ENCODE measurements at places on chromosomes 12 and 14.
A peak's percentile ranks its signal among the peaks of the same experiment; 100 is the strongest.

GRCh38 chr12:131132118-131132892 is 178.6 kb downstream of the ADGRD1 start:
- peak; percentile 44 for DNase-seq

DNA sequence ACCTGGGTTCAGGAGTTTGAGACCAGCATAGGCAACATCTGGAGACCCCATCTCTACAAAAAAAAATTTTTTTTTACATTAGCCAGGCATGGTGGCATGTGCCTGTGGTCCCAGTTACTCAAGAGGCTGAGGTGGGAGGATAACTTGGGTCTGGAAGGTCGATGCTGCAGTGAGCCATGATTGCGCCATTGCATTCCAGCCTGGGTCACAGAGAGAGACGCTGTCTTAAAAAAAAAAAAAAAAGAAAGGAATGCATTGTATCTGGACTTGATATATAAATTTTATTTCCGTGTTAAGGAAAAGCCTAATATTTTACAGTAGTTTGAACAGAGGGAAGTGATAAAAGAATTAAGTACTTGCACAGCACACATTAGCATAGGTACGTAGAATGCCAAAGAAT is 97.2 kb downstream of the ZC3H14 start:
- no peak for DNase-seq

- no peak for DNase-seq
Measured at GRCh38 chr14:39582028-39582654, 149.9 kb upstream of the FBXO33 start.

- DNase-seq: no peak
Measured at GRCh38 chr12:58639318-58639934, 280.9 kb downstream of the LRIG3 start.

- peak; percentile 96 for DNase-seq
Measured at GRCh38 chr12:129844662-129845220, 59.1 kb downstream of the TMEM132D start.

GRCh38 chr12:53102883-53103807 is at the start of gene SOAT2:
SOAT2 (plus strand) TSS chr12:53103486; CDS start chr12:53103578, 92 bp downstream.
- DNase-seq: no peak

DNA sequence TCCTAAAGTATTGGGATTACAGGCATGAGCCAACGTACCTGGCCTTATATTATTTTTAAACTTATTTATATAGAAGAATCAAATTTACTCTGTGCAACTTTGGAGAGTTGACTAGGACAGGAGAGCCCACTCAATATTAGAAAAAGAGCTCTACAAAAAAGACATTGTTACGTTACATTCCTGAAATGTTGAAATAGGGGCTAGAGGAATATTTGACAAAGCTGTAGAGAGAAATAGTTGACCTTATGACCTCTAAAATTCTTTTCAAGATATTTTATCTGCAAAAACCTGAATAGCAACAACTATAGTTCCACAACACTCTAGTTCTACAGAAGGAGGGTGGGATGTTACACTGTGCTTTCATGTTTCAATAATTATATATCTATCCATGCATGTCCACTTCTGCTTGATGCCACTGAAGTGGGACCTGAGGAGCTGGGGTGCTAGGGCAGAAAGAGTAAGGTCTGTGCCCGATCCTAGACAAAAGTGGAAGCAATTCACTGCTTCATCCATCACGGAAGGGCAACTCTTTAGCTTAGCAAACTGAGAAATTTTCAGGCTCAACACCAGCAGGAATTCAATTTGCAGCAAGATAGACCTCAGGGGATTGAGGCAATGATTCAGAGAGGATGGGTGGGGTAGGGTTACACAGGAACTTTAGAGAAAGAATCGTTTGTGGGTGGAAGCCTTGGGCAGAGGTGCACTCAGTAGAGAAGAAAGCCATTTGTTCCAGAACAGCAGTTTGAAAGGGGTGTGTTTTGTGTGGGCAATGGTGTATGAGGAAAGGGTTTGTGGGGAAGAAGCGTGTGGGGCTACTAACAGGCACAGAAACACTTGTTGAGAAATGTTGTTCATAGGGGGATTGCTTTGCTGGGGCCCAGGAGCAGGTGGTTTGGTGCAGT is 16.0 kb upstream of the RNASE10 start:
- DNase-seq: peak; percentile 54
